ENCODE measurements at places on chromosomes 12 and 14.

GRCh38 chr14:66472251-66472650, 13.9 kb upstream of the CCDC196 start:
- no peak for DNase-seq

DNA sequence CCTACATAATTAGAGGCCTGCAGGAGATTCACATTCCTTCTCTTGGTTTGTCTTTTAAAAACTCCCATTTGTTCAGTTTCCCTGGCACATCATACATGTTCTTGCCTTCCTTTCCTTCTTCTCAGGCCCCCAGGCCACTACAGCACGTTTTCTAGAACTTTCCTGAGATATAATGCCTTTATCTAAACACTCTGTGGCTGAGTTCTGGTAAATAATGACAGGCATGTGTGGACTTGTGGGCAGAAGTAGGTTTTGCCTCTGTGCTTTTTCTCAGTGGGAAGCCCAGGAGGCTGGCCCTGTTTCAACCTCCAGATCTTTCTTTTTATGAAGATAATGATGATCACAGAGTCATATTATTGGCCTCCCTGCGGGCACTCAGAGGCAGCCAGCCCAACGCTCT, 117.2 kb downstream of the TMX1 start:
- DNase-seq: no peak

- DNase-seq: no peak
Observed at GRCh38 chr12:105761075-105761474, 377.7 kb downstream of the NUAK1 start.

- no peak for DNase-seq
Observed at GRCh38 chr12:1920971-1921370, 2.5 kb upstream of the CACNA2D4 start.

- DNase-seq: no peak
Observed at GRCh38 chr14:94427016-94427613, 25.5 kb downstream of the SERPINA11 start.

GRCh38 chr12:53380794-53381730, 1.1 kb downstream of the SP1 start:
- no peak for DNase-seq

GRCh38 chr14:95545515-95546168, 10.8 kb downstream of the GLRX5 start:
- DNase-seq: no peak

DNA sequence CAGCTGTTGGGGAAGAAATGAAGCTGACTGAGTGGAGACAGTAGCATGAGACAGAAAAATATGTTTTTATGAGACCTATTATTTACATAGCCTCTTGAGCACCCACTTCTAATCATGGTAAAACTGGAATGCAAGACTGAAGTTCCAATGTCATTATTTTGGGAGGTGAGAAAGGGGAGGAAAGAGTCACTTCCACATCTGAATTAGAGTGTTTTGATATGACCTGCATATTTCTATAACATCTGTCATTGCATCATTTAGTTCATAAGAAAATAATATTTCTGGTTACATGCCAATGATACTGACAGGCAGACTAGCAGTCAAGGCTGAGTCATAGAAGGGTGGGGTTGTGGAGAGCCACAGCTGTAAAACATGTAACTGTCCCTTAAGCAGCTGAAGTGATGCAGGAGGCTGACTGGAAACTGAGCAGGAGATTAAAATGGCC, 26.7 kb downstream of the NTN4 start:
- no peak for DNase-seq

DNA sequence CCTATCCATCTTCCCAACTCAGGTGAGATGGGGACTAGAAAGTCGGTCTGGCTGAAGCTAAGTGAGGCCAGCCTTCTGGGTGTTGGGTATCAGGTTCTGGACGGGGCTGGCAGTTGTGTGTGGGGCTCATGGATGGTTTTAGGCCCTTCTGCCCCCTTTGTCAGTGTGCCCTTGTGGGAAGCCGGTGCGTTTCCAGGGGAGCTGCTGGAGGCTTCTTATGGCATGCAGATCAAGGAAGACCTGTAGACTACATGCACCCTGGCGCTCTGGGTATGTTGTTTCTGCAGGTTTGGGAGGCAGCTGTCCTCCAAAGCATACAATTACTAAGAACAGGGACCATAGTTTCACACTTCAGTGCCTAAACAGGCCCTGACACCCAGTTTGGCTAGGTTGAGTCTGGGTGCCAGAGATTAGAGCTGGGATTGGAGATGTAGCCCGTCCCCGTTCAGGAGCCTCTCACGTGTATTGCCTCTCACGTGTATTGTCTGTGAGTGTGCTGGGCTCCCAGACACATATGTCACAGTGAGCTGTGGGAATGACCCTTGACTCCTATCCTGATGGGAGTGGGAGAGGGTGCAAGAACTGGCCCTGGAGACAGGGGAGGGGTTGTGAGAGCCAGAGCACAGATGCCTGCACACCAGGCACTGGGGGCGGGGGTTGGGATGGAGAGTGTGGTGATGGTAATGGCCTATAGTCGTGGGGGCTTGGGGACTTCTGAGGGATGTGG, 84.4 kb downstream of the SLC25A47 start:
- no peak for DNase-seq

All from stimulated activated CD8-positive, alpha-beta memory T cell treated with anti-CD3 and anti-CD28 coated beads, Interleukin-15, amount 100 ng/mL, for 4 hours (primary cell).